ENCODE measurements at places on chromosomes 5 and 9.
A peak's percentile ranks its signal among the peaks of the same experiment; 100 is the strongest.

- no peak for DNase-seq
Observed at GRCh38 chr5:127834554-127834953, 131.4 kb downstream of the CCDC192 start.

DNA sequence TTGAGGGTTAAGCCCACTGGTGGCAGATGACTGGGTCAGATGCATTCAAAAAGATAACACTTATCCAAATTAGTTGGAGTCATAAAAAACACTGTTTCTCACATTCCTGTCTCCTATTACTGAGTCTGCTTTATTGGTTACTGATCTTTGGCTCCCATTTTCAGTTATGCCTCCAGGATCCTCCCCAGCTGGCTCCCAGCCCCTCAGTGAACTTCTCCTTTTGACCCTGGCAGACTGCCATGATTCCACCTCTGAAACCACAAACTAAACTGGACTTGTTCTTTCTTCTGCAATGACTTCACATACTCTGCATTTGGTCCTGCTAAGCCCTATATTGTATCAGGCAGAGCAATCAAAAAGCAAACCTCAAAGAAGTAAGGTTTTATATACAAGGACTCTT lies 860.8 kb upstream of the DMAC1 start:
- DNase-seq: peak; percentile 59

GRCh38 chr5:80941496-80941895 lies 18.7 kb upstream of the RASGRF2 start:
- no peak for DNase-seq

DNA sequence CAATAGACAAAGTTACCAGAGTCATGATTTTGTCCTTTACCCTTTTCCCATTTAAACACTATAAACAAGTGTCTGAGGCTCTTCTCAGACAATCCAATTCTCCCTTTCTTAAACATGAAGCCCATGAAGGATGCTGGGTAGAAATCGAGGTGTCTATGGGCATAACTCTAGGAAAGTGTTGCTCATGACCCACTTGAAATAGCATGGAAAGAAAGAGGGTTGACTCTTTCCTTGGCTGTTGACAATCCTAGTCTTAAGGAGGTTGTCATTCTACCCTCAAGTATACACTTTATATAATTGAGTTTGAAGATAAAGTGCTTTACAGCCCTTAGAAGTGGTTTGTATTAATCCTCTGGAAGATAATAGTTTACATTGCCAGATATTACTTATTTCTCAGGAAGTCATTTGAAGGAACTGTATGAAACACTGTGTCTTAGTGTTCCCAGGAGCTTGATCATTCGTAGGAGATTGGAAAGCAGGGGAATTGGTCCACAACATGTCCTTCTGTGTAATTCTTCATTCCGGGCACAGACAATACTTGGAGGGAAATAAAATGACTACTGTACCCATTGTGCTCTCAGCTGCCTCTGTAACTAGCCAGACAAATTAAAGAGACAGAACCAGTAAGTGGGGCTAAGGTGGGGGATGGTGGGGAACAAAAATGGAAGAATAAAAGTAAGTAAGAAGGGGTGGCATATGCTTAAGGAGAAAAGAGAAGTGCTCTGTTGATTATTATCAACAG lies 1078.3 kb upstream of the DMAC1 start:
- no peak for DNase-seq

Measured in GF-D8 (cell line).